ENCODE measurements at places on chromosomes 6 and 20.

DNA sequence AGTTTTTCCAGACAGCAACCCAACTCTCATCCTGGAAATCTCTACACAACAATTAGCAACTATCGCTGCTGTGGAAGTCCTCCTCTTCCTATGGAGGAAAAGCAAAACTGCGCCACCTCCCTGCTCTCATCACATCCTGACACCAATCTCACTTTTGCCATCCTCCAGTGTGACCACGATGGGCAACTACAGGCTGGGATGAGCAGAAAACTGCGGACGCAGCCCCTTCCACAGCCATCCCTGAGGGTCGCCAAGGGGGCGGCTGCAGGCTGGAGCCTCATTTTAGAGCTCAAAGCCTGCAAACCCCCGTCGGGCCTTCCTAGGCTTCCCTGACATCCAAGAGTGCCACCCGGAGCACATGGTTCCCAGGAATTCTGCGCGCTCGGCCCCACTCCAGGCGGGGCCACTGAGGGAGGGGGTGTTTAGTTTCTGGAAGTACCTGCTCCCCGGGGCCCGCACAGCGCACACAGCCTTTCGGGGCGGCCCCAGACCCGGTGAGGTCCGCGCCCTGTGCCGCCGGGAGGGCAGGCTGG, 1.2 kb downstream of the TCFL5 start:
- DNase-seq, result no peak

GRCh38 chr6:12944001-12944400, 227.4 kb downstream of the PHACTR1 start:
- no peak for DNase-seq

GRCh38 chr20:38081575-38081974, 48.0 kb downstream of the RPRD1B start:
- DNase-seq, result no peak

DNA sequence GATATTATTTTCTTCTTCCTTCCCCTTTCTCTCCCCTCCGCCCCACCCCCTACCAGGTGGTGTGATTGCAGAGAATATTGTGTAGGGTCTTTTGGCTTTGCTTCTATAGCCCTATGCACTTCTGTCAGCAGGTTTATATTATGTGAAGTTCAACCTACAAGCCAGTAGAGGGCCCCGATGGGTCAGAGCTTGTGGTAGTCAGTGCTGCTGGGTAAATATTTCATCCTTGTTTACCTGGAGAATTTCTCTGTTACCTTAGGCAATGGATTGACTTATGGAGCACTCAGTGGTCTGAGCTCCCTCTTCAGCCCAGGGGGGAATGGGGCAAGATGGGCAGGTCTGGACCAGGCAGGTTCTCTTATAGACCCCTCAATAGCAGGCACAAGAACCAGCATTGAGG, 720.9 kb downstream of the GRIK2 start:
- DNase-seq, result no peak

DNA sequence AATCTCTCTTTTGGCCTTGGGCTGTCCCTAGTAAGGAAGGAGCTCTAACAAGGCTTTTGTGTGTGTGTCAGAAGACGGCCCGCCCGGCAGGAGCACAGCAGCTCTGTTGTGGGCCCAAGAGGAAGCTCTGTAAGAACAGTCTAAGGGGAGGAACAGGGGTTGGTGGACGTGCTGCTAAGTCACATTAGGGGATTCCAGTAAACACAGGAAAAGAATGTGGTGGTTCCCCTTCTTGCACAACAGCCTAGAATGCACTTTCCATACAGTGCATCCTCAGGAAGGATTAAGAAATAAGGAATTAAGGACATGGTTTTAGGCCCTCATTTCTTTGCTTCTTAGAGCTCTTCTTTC, 114.5 kb downstream of the RNF144B start:
- DNase-seq, result no peak

GRCh38 chr6:27757307-27757706, 154.9 kb downstream of the OR2B2 start:
- DNase-seq, result peak; percentile 33

DNA sequence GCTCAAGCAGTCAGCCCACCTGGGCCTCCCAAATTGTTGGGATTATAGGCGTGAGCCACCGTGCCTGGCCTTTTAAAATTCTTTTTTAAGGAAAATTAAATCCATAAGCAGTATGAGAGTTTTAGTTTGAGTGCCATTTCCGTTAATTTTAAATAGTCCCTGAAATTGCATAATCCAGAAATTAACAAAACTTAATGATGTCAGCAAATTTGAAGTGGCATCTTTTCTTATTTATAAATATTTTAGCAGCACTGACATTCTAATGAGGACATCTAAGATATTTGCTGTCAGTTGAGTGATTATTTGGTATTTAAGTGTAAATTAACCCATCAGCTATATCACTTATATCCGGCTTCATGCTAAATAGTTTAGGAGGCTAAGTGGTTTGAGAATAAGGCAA, 42.9 kb upstream of the FAM184A start:
- no peak for DNase-seq

DNA sequence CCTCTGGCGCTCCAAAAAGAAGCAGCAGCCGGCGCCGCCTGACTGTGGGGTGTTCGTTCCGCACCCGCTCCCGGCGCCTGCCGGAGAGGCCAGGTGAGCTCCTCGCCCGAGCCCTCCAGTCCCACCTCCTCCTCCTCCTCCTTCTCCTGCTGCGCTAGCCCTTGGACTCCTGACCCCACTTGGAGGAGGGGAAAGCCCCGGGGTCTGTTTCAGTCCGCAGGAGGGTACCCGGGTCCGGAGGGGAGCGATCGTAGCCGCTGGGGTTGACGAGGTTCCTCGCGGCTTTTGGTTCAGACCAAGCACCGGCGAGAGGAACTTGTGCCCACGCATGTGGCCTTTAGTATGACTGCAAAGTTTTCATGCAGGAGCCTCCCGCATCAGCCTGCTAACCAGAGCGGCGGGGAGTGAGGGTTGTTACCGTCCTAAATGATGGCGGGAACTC, 493 bp downstream of the CRYBG1 start:
- DNase-seq, result peak; percentile 2

GRCh38 chr6:147922799-147923198, 414.3 kb downstream of the SAMD5 start:
- no peak for DNase-seq

- no peak for DNase-seq
Measured at GRCh38 chr20:63417097-63417737, 55.2 kb downstream of the KCNQ2 start.

GRCh38 chr6:157721426-157721825, 101.6 kb upstream of the SNX9 start:
- no peak for DNase-seq

DNA sequence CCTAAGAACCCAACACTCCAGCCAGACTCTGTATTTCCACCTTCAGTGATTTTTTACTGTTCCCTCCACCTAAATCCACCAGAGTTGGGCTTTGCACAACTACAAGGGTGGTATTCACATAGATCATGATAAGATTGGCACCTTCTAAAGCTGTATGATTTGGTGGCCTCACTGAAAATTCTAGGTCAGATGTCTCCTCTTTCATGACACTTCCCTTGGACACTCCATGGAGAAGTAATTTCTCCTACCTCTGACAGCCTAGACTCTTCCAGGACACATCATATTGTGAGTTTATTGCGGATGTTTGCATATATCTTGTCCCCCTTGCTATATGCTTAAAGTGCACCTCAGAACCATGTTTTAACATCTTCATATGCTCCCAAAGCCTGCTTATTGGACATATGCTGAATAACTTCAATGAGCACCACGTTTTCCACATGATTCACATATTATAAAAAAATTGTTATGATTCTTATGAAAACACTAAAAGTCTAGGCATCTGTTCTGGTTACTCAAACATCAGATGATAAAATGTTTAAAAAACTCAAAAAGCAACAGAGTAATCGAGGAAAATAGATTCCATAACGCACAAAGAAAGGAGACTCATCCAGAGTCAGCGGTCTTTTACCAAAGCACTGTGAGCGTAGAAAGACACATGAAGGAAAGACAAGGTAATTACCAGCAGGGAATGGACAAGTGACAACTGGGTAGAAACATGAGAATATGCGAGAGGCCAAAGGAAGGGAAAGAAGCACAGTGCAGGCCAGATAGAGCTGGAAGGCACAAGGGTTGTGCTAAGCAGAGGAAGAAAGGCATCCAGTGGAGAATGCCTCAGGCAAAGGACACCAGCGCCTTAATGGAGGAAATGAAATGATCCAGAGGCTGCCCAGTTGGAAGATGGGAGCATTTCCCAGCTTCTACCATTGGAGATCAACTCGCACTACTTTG, 46.5 kb downstream of the KIF16B start:
- no peak for DNase-seq

- no peak for DNase-seq
Measured at GRCh38 chr6:64912966-64913365, 794.1 kb downstream of the EYS start.

GRCh38 chr20:16861708-16862107, 113.5 kb downstream of the OTOR start:
- DNase-seq, result no peak

GRCh38 chr6:67986694-67987232, 648.3 kb upstream of the ADGRB3 start:
- DNase-seq, result no peak

- DNase-seq, result no peak
Measured at GRCh38 chr6:36977470-36977941, 8.5 kb downstream of the MTCH1 start.

DNA sequence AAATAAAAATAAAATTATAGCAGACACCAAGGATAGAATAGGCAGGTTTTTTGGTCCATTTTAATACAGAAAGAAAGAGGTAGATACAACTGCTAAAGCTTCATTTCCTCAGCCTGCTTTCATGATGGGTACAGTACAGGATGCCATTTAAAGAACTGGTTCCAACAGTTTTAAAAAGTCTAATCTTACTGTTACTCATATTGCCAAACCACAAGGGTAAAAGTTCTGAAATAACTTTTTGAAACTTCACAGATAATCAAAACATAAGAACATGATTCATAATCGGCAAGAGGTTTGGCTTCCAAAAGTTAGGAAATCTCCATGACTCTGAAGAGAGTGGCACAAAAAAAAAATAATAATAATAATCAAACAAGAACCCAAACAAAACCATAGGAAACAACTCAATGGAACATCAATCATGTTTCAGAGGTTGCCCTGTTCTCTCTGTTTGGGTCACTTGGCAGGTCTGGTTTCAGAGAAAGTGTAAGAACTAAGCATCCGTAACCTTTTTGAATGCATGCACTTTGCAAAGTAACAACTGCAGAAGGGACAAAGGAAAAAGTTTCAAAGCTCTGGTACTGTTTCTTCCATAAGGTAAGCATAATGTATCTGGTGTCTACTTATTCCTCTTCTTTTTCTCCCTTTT, 79.7 kb downstream of the SMLR1 start:
- no peak for DNase-seq

- no peak for DNase-seq
Measured at GRCh38 chr20:32461836-32462600, 103.9 kb downstream of the ASXL1 start.

GRCh38 chr6:81772741-81773140, 20.3 kb upstream of the TENT5A start:
- no peak for DNase-seq
